ENCODE measurements at places on chromosomes 3 and 15.

GRCh38 chr3:148500881-148501280 is 196.8 kb upstream of the AGTR1 start:
- DNase-seq, result no peak

GRCh38 chr15:69316291-69316690 is 17.6 kb downstream of the PAQR5 start:
- DNase-seq, result no peak

- no peak for DNase-seq
Observed at GRCh38 chr3:146892041-146892440, 286.9 kb upstream of the PLSCR5 start.

DNA sequence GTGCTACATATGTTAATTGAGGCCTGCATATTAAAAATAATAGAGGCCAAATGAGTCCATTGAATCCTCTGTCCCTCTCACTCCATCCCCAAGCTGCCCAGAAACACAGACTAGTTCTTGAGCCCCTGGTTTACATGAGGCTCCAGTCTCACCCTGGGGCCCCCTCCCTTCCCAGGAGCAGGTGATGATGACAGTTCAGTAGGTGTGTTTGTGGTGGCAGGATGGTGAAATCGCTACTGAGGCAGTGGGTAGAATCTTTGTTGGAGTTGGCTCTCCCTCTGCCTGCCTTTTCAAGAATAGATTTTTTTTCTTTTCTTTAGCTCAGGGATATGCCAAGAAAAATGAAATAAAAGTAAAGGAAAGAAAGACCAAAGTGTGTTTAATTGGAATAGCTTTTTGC is 288.7 kb downstream of the EPHB1 start:
- no peak for DNase-seq

DNA sequence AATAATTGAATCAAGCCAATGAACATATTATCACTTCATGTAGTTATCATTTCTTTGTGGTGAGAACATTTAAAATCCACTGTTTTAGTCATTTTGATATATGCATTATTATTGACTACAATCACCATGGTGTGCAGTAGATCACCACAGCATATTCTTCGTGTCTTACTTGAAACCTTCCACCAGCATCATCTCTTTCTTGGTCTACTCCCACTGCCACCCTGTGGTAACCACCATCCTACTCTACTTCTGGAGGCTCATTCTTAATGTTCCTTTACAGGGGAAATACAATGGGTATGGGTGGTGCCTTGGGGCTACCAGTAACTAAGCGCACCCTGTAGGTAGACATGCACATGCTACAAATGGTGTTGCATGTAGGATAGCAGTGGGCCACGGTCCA is 25.4 kb downstream of the PXK start:
- no peak for DNase-seq

GRCh38 chr3:86563400-86563970 is 427.5 kb downstream of the VGLL3 start:
- DNase-seq, result no peak

DNA sequence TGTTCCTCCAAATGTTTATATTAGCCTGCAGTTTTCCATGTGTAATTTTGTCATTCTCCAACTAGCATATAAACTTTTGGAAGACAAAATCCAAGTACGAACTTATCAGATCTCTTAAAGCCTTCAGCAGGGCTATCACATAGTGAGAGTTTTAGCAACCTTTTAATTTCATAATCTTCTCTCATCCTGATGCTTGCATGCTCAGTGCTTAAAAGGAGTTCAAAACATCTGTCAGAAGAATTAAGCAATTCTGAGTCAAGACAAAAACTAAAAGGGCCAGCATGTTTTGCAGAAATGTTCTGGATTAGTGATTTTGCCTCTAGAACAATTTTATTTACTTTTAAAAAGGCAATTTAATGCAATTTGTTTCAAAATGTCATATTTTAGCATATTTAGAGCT is 73.4 kb upstream of the SLC2A2 start:
- DNase-seq, result no peak

DNA sequence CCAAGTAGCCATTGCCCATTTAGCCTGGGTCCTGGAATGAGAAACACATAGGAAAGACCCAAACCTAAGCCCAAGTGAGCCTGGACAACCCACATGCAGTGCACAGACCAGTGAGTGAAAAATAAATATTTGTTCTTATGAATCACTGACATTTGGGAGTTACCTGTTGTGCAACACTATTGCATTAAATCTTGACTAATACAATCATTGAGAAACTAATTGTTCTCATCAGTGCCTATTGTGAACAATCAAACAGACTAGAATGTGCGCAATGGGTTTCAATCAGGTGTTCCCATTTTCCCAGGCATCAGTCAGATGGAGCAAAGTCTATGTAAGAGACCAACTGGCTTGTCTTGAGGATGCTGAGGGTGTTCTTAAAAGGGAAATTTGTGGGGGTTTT is 54.7 kb upstream of the CNOT10 start:
- peak; percentile 6 for DNase-seq

- DNase-seq, result no peak
Observed at GRCh38 chr3:111351334-111351733, 190.7 kb upstream of the CD96 start.

GRCh38 chr15:23073890-23074646 is 34.7 kb upstream of the TUBGCP5 start:
- DNase-seq, result peak; percentile 2

GRCh38 chr15:59197454-59197853 is 9.2 kb upstream of the LDHAL6B start:
- DNase-seq, result no peak

DNA sequence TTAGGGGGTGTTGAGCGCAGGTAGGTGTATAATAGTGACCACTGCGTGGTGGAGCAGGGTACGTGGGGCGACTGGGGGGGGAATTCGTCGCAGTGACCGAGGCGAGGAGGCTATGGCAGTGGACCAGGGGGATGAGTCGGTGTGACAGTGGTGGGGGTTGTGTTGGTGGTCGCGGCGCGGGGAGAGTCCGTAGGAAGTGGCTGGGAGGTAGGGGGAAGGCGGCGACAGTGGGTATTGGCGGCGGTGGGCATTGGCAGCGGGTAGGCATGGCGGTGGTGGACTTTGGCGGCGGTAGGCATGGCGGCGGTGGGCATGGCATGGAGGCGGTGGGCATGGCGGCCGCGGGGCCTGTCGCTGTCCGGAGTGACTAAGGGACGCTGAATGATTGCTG is 739 bp downstream of the SNRPN start:
- DNase-seq, result no peak

GRCh38 chr15:63288778-63289378 is 11.5 kb downstream of the APH1B start:
- peak; percentile 30 for DNase-seq

DNA sequence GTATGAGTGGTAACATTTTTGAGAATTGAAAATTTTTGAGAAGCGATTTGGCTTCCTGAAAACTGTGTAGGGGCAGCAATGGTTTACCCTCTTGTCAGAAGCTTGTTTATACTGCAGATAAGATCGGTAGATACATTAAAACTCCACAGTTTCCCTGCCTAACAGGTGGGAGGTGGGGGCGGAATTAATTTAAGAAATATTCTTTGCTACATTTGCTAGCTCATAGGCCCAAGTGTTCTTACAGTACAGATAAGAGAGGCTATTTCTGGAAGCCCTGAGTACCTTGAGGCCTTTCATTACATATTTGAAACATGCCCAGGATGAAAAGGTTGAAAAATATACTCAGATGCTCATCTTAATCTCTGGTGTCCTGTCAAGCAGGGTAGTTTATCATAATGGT is 285.5 kb downstream of the UBE2E2 start:
- DNase-seq, result no peak

DNA sequence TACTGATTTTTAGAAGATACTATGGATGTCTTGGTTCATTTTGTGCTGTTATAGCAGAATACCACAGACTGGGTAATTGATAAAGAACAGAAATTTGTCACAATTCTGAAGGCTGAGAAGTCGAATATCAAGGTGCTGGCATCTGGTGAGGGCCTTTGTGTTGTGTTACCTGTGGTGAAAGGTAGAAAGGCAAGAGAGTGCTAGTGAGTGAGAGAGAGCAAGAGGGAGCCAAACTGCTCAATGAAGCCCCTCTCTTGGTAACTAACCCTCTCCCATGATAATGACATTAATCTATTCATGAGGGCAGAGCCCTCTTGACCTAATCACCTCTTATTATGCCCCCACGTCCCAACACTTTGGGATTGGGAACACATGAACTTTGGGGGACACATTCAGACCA is 31.3 kb downstream of the PDCD6IP start:
- DNase-seq, result no peak

Measured in Calu3 (cell line).